Central memory CD8-positive, alpha-beta T cell (primary cell): ENCODE measurements at places on chromosomes 6 and 20.

GRCh38 chr20:40173872-40174271 lies 515.2 kb downstream of the MAFB start:
- no peak for DNase-seq

DNA sequence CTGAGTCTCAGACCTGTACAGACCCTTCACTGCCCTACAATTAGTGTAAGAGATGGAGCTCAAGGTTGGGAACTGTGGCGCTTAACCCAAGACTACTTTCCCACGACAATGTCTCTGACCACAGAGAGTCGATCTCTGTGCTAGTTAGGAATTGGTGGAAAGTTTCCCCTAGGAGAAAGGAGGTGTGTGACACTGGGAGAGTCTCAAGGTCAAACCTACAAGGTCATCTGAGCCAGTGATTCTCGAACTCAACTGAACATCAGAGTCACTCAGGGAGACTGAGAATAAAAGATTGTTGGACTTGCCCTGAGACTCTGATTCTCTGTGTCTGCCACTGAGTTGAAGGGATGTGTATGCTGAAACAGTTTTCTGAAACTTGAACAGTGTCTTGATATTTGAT lies 9.7 kb upstream of the AFDN start:
- no peak for DNase-seq

DNA sequence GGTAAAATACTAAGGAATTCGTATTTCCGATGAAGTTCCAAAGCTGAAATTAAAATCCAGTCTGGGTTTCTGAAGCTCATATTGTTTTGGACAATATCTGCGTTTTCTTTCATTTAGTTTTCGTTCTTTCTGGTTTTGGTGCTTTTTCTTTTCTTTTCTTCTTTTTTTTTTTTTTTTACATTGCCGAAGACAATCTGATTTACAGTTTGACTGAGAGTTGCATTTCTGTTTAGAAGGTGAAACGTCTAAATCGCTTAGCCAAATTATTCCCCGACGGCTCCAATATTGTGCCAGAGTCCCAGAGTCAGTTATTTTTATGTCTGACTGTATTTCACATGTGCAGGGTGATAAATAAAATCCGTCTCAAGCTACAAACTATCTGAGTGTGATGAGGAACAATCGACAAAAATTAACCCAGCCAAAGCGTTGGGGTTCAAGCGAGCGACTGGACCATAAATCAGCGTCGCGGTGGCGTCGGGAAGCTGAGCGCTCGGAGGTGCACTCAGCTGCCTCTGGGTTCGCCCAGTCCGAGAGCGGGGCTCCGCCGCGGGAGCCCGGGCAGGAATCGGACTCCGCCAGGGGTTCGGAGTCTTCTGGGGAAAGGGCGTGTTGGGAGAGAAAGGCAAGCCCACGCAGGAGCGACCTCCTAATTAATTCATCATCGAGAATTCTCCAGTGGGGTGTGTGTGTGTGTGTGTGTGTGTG lies 8.2 kb upstream of the TBX18 start:
- DNase-seq, result no peak

DNA sequence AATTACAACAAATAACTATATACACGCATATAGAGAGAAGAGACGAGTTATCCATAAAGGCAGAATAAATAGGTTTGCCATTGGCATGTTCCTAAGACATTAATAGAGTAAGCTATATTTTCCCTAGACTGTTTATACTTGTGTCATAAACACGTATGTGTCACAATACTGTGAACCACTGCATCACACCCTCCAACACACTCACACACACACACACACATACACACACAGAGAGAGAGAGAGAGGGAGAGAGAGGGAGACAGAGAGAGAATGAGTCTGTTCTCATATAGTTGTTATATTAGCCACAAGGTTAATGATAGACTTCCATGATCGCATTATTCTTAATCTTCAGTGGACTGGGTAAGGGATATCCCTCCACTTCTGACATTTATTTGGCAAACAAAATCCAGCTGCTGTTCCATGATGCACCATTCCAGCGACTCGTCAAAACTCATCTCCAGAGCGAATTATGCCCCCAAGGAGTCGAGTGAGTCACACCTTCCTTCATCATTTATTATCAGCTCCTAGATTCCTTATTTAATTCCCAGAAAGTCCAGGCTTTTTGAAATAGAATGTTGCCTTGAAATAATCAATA lies 82.8 kb upstream of the HIVEP1 start:
- no peak for DNase-seq

DNA sequence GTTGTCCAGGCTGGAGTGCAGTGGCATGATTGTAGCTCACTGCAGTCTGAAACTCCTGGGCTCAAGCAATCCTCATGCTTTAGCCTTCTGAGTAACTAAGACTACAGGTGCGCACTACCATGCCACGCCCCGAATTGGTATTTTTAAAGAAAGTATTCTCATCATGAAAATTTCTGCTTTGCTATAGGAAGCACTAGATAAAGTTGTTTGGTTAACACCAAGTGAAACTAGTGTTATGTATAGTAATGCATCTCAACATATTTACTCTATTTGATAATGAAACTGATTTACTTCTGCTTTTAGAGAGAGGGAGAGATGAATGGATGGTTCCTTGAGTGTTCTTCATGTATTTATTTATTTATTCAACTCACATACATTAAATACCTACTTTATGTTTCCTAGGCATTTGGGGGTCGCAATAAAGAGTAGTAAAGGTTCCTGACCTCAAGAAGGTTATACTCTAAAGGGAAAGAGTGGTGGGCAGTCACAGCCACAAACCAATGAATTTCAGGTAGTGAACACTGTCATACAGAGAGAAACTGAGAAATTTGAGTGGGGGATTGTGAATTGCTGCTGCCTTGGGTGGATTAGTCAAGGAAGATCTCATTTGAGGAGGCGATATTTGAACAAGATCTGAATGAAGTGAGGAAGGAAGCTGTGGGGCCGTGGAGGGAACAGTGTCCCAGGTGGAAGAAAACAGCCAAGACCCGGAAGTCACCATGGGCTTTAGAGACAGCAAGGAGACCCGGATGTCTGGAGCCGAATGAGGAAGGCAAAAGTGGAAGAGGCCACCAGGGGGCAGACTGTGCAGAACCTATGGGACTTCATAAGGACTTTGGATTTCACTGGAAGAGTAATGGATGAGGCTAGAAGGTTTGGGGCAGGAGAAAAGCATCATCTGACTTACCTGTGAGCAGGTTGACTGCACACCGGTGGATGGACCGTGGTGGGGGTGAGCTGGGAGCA lies 185.6 kb downstream of the TSHZ2 start:
- peak; percentile 14 for DNase-seq

DNA sequence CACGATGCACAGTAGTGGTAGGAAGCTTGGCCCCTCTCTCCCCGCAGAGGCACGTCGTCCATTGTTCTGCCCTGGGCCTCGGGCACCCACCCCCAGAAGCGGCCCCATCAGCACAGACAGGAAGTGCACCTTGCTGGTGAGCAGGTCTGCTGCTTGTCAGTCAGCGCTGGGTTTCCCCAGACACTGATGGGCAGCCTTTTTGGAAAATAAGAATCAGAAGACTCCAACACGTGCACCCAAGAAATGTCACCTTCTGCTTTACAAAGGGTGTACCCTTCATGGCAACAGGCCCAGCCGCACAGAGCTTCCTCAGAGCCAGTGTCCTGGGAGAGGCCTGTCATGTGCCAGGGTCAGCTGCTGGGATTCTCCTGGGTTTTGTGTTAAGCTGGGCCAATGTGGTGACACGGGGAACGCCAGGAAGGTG lies 34.7 kb upstream of the IRF4 start:
- DNase-seq, result no peak

- no peak for DNase-seq
Measured at GRCh38 chr6:36662380-36662779, 16.1 kb upstream of the CDKN1A start.

DNA sequence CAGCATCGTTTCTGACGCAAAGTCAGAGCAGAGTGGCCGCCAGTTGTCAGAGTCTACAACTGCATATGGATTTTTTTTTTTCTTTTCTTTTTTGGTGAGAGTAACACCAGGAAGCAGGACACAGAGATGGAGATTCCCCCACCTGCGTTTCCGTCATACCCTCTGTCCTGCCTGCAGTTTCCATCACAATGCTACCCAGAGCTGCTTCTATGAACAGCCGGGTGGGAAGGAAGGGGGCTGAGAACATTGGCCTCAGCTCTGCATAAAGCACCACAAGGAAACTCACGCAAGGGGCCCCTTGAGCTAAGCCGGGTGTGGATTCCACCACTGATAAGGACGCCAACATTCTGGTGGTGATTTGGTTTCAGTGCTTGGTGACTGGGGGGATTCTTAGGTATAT lies 183.5 kb upstream of the AFDN start:
- DNase-seq, result no peak

DNA sequence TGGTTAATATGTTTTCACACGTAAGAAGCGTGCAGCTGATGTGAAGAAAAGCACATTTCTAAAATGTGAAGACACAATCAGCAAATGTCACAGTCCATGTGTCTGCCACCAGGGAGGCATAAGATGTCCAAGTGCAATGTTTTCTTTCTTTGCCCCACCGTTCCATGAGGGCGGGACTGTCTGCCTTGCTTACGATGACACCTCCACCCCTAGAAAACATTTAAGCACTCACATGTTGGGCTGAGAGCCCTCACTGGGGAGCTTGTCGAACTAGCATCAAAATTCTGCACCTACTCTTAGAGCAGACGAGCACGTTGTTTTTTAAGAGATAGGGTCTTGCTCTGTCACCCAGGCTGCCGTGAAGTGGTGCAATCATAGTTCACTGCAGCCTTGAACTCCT lies 57.6 kb downstream of the PSMG4 start:
- DNase-seq, result no peak

DNA sequence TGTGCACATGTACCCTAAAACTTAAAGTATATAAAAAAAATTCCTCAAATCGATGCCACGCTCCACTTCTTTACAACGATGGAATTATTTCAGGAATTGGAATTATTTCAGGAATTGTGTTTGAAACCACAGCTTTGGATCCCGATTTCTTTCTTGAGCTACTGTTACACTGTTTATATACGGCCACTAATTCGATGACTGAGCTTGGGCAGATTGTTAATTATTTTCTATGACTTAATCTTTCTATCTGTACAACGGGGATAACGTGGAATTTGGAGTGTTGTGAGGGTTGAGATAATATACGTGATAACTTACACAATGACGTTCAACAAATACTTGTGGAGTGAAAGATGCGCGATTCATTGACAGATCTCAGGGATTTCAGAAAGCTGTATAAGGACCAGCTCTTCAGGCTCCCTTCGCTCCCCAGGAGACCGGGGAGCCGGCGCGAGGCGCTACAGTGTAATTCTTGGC lies 171.3 kb downstream of the SLC16A10 start:
- DNase-seq, result no peak

DNA sequence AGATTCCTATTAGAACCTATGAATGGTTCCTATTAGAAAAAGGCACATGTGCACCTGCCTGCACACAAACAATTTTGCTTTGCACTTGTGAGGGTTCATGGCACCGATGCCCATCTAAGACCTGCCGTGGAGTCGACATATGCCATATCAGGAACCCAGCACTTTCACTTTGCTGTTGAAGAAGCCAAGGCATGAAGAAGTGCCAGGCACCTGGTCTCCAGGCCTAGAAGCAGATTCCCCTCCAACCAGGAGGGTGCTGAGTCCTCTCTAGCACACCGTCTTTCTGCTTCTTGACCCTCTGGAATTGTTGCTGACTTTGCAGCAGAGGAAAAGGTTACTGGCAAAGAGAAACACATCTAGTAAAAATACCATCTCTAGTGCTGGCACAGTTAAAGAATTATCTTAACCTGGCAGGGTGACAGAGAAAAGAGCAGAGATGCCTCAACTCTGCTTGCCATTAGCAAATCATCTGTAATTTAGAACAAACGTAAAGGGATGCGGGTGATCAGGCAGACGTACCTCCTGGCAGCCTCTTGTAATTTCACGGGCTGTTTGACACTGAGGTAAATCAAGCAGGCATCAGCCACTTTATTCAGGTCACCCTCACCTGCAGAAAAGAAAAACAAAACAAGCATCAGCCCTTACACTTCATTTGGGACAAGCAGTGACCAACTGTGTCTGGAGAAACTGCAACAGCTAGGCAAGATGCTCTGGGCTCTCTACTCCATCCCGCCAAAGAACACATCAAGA lies 37.2 kb downstream of the TTI1 start:
- DNase-seq, result no peak

GRCh38 chr20:61185841-61186601 lies 66.0 kb upstream of the CDH4 start:
- DNase-seq, result no peak

DNA sequence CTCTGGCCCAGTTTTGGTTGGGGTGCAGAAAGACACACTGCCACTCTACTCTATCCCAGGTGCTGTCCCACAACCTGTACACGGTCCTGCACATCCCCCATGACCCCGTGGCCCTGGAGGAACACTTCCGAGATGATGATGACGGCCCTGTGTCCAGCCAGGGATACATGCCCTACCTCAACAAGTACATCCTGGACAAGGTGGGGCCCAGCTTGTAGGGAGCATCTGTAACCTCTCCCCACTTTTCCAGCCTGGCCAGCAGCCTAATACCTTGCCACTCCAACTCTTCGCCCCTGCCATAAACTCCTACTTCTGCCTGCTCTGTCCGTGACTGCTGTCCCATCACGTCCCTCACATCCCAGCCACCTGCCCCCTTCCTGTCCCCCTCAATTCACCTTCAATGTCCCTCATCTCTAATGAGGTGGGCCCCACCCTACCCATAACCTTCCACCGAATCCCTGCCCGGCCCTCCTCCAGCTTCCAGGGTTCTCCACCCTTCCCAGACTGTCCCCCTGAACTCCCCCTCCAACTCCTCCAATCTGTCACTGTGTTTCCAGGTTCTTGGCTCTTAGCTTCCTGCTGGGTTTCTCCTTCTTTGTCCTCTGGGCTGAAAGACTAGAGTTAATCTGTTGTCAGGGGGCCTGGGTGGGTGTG lies 12.1 kb downstream of the DEF6 start:
- DNase-seq, result no peak

DNA sequence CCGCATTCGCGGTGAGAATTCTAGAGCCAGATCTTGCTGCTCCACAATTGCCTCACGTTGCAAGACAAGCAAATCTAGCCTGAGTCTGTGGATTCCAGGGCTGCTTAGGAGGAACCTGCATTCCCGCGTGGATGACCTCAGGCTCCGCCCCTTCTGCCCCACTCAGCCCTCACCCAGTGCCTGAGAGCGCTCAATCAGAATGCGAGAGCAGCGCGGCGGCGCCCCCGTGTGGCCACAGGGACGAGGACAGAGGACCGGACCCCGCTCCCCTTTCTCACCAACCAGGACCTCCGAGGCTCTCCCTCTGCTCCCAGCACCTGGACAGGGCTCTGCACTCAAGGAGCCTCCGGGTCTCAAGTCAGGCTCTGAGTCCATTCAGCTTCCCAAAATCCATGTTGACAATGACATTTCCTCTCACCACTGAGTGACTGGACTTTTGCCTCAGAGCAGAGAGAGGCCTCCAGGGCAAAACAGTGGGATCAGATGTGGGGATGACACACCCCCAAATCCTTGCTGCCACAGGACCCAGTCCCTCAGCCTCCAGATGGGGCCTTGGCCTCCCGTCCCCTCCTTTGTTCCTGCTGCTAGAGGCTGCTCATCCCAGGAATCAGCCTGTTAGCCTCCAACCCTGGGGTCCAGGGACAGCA lies 52.0 kb downstream of the RPP21 start:
- DNase-seq, result peak; percentile 66
